Jurkat, Clone E6-1 (cell line): ENCODE measurements at places on chromosomes 2 and 18.

GRCh38 chr2:69509011-69509749 is 71.9 kb upstream of the NFU1 start:
- no peak for DNase-seq

DNA sequence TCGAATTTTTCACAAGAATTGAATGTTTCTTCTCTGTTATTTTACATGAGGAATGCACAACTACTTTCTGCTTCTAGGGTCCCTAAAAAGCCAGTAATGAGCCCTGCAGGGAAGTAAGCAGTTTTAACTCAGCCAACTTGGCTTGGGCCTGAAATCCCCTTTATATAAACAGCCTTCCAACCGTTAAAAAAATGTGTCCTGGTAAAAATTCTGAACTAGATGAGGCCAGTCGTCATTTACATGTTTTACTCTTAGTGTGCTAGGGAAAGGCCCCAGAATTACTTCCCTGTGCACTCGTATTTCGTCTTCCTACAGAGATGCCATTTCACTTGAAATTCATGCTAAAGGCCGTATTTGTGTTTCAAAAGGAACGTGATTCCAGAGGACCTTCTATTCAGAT is 42.4 kb upstream of the RPE start:
- no peak for DNase-seq

DNA sequence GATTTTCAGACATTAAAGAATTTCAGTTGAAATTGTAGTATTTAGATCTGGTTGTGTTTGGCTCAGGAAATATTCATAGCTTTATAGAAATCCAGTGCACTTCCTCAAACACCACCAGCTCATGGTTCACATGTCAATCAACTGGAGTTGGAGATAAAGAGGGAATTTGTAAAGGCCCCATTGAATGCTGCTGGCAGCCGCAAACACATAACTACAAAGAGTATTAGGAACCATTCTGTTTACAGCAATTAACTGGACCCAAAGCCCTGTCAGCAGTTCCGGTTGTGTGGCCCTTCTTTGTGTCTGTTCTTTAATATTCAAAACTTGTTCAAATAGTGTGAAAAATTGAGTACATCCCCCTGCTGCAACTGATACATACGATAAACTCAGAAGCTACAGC is 107.4 kb upstream of the LRRTM4 start:
- DNase-seq, result no peak

DNA sequence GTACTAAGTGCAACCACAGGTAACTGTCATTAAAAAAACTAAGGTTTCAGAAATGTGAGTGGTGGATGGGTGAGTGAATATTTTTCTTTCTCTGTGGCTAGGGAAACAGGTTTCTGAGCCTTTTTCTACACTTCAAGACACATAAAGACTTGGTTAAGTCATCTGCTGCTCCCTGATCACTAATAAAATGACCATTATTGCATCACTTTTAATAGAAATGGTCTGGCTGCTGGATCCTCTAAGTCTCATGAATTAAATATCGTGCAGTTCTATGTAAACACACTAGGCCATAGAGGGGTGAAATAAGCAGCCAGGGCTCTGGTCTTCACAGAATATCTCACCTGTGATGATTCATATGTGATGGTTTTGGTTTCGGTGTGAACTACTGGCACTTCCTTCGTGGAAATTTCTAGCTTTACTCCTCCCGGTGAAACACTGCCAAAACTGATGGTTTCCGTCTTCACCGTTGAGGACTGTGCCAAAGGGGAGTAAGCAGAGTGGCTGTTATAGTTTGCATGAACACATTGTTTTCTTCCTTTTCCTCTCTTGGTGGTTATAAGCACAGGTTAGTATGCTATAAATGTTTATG is 100.4 kb upstream of the ZBTB14 start:
- no peak for DNase-seq

DNA sequence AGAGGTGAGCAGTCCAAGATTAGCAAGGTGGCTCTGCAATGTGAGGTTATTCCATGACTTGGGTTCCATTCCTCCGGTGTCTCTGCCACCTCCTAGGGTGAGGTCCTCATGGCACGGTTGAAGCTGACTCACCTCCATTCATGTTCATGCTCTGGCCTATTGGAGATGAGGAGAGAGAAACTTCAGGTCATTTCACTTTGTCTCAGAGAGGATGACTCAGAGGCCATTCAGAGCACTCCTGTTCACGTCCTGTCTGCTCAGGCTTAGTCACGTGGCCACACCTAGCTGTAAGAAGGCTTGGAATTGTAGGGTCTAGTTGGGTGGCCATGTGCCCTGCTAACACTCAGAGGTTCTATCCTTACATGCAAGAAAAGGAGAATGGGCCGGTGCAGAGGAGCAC is 67.5 kb upstream of the MBOAT2 start:
- DNase-seq, result no peak

DNA sequence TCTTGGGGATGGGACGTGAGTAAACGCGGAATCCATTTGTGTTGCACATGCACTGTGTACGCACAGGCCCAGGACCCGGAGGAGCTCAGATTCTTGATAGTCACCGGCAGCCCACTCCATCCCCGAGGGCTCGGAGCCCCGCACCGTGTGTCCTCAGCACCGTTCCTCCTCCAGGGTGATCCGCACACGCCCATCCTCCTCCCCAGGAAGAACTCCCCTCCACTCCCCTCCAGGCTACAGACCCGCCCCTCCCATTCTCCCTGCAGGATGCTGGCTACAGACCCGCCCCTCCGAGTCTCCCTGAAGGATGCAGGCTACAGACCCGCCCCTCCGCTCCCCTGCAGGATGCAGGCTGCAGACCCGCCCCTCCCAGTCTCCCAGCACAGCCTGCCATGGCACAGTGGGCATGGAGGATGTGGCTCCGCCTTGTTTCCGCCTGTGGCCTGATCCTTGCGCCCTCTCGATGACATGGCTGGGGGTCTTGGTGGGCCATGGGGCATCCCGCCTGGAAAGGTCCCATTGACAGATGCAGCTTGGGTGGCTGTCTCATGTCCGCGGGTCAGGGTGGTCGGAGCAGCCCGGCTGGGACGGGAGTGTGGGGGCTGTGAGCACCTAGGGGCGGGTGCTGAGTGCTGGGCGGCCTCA is 14.1 kb downstream of the CTDP1 start:
- DNase-seq, result no peak

DNA sequence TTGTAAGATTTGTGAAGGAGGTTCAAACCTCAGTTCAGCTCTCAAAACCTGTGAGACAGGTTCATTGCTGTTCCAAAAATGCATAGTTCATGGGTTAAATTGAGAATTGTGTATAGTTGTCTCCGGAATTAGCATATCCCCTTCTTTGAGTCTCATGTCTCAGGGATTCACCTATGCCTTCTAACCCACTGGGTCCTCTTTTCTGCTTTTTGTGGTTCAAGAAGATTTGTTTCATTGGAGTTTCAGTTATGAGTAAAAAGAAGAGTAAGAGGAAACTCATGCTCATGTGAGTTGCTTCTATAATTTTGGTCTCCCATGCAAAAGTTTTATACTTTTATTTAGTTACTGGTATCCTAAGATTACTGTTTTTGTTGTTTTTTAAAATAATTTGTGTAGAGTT is 1219.8 kb upstream of the ZEB2 start:
- no peak for DNase-seq

GRCh38 chr2:172129404-172129803 is 26.7 kb upstream of the DLX2 start:
- no peak for DNase-seq

DNA sequence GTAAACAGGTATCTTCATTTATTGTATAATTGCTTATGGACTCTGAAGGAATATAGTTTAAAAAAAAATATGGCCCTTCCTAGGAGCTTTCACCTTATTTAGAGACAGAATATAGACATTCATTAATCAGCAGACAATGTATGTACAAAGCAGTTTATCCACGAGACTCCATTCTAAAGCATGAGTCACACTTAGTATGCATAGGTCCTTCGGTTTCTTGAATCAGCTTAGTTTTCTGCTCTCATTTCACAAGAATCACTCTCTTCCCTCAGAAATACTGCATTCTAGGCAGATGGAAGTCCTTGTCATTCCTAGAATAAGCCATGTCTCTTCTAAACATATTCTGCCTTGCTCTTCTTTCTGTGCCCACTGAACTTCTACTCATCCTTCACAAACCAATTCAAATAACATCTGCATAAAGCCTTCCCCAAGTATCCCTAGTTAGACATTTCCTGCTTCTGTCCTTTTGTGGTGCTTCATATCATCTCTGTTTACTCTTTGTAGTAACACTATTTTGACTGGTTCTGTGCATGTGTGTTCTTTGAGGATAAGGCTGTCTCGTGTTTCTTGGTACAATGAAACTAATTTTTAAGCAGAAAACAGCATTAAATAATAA is 84.5 kb downstream of the PTRHD1 start:
- DNase-seq, result no peak

DNA sequence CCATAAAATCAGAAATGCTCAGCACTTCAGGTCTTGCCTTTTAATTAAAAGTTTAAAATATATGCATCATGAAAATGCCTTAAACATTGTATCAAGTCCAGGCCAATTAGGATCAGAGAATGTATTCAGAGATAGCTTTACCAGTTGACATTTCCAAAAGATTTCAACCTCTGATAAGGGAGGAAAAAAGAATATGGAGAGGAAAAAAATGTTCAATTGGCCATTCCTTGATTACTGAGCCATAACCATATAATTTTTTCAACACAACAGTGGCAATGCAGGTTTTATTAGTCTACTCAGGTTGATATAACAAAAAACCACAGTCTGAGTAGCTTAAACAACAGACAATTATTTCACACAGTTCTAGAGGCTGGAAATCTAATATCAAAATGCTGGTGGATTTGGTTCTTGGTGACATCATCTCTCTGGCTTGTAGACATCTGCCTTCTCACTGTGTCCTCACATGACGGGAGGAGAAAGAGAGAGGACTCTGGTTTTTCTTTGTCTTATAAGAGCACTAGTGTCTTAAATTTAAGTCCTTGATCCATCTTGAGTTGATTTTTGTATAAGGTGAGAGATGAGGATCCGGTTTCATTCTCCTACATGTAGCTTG is 111.9 kb downstream of the IRS1 start:
- DNase-seq, result no peak

DNA sequence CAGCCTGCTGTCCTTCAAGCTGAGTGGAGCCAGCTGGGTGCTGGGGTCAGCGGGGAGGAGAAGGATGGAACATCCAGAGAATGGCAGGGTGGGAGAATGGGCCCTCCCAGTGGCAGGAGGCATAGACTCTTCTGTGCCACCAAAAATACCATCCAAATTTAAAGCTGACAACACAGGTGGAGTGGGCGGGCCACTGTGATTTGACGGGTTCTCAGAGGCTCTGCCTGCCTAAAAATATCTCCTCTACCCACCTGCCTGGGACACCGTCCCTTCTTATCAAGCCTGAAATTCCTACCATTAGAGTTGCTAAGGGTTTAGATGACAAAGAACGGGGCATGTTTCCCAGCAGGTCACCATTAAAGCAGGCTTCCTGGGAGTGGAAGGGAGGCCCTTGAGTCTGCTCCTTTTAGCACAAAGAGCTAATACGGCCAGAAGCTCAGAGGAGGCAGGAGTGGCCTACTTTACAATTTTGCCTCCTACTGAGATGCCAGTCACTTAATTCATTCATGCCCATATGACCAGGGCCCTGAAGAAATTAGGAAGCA is 19.8 kb upstream of the MARCHF4 start:
- DNase-seq, result no peak

- no peak for DNase-seq
Measured at GRCh38 chr18:67381608-67382150, 134.8 kb downstream of the DSEL start.

GRCh38 chr18:75462178-75462832 is 34.8 kb upstream of the SMIM21 start:
- no peak for DNase-seq

DNA sequence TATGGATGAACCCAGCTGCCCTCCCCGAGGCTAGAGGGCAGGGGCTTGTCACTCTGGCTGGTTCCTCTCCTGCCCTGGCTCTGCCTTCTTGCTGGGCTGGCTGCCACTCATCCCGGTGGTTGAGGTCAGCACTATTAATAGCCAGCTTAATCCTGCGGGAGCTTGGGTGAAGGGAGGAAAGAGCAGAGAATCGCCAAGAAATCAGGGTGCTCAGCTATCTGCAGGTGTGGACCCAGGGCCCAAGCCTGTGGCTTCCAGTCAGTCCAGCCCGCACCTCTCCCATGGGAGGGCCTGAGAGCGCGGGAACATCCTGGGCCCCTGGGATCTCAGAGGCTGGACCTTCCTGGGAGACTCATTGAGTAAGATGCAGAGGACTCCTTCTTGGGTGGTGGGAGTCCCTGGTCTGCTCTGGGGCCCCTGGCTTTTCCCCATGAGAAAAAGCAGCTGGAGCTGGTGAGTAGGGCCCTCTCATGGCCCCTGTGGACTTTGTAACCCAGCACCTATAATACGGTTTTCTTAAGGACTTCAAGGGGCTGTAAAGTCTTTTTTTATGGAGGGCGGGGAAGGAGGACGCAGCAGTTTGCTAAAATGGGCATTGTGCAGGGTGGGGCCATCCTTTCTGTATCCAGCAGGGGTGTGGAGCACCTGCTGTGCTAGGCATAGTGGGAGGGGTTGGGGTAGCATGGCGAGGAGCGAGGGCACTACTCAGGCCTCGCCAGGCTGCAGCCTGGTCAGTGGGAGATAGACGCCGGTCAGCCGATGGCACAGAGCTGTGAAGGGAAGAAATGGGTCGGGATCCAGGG is 27.4 kb upstream of the CNNM3 start:
- DNase-seq, result no peak

- DNase-seq, result no peak
Measured at GRCh38 chr2:21916934-21917522, 793.3 kb downstream of the TDRD15 start.

DNA sequence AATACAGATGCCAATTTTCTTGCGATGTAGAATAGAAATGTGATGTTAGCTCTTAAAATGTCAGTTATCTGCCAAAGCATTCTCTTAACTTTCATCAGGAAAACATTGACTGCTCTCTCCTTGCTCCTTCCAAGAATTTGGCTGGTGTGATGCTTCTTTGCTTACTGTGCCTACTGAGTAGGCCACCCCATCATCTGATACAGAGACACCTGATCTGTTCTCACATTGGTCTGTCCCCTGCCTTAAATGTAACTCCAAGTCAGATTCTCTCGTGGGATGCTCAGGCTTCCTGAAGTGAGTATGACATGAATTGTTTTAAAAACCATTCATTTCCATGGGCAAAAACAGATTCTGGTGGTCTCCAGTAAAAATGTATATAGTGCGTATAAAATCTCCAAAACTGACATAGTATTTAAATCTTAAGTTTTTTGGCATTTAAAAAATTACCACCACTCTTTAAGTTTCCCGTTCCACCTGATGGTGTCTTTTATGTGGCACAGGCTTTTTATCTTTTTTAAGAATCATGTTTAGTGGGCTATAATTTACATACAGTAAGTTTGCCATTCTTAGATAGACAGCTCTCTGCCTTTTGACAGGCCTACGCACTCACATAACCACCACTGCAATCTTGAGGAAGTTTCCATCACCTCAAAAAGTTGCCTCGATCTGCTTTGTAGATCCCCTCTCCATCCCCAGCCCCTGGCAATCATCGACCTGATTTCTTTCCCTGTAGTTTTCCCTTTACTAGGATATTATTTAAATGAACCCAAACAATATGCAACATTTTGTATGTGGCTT is 36.6 kb downstream of the UBE2F start:
- peak; percentile 87 for DNase-seq
